ENCODE measurements at places on chromosomes 7 and 10.

DNA sequence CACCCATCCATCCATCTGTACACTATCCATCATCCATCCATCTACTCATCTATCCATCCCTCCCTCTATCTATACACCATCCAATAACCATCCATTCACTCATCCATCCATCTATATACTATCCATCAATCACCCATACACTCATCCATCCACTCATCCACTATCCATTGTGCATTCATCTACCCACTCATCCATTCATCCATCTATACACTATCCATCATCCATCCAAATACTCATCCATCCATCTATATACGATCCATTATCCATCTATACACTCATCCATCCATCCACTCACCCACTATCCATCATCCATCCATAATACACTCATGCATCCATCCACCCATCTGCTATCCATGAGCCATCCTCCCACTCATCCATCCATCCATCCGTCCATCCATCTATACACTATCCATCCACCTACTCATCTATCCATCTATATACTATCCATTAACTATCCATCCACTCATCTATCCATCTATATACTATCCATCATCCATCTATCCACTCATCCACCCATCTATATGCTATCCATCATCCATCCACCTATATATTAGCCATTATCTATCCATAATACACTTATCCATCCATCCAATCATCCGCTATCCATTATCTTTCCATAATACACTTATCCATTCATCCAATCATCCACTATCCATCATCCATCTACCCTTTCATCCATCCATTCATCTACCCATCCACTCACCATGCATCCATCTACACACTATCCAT, 485.3 kb downstream of the DNAJB6 start:
- no peak for DNase-seq

- DNase-seq: no peak
These were observed 111.9 kb upstream of the RPA3 start for GRCh38 chr7:7830122-7830878.

DNA sequence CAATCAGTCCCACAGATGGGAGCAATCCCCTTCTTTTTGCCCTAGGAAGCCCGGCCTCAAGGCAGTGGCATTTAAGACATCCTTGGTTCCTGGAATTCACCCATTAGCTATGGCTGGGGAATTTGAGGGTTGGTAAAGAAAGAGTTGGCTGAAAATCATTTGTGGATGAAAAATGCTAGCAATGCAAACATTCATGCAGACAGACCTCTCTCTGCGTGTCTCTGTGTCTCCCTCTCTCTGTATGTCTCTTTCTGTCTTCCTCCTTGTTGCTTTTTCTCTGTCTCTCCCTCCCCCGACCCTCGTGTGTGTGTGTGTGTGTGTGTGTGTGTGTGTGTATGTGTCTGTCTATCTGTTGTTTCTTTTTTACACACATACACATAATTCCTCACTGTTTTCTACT, 19.4 kb downstream of the LDB3 start:
- DNase-seq: no peak

DNA sequence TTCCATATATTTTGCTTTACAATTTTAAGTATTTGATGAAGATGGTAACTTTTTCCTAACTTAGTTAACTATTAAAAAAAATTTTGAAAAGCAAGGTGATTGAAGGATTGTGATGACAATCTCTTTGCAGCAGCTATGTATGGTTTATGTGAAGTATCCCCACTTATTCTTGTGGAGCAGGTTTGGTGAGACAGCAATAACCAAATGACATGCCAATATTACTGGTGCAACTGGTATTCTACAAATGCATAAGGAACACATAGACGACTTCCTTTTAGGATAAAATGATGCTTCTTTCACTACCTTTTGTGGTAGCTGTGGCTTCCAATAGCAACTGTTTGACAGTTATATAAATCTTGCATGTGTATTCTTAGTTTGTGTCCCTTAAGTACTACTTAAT, 465.3 kb downstream of the PLXDC2 start:
- DNase-seq: no peak

- DNase-seq: no peak
These were observed 527 bp downstream of the HOXA1 start for GRCh38 chr7:27095050-27095896.

DNA sequence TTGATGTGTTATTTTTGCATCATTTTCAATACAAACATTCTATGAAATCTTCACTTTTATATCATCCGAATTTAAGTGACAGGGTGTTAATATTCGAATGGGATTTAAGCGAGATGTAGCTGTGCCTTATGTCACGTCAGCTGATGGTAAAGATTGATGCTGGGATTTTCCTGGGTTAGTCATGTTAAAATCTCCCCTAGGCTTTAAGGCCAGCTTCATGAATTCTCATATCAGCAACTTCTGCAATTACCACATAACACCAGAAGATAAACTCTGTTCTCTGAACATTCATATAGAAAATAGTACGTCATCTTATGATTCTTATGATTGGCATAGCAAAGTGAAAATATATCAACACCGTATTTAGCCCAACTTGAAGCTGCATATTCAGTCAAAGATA, 669.2 kb downstream of the PCDH15 start:
- no peak for DNase-seq

GRCh38 chr10:1148855-1149605, 92.8 kb downstream of the WDR37 start:
- peak; percentile 13 for DNase-seq

- DNase-seq: no peak
These were observed 28.3 kb downstream of the LRRC20 start for GRCh38 chr10:70354100-70354499.

- DNase-seq: no peak
These were observed 315.3 kb upstream of the AUTS2 start for GRCh38 chr7:69282946-69283345.

DNA sequence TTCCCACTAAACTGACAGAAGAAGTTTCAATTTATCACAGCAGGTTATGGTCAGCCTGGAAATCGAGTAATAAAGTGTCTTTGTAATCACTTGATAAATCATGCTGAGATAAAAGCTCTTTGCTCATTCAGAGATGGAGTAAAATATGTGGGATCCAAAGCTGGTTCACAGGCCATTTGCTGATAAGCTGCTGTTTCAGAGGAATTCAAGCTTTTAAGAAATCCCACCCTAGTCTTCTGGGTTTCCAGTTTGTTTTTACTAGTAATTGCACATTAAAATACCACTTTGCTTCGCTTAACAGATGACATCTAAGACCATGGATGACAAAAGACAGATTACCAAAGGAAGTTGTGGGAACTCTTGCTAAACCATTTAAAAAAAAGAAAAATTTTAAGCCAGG, 37.4 kb upstream of the CDK6 start:
- DNase-seq: no peak

- DNase-seq: no peak
These were observed 30.9 kb downstream of the SCIN start for GRCh38 chr7:12601302-12601869.

DNA sequence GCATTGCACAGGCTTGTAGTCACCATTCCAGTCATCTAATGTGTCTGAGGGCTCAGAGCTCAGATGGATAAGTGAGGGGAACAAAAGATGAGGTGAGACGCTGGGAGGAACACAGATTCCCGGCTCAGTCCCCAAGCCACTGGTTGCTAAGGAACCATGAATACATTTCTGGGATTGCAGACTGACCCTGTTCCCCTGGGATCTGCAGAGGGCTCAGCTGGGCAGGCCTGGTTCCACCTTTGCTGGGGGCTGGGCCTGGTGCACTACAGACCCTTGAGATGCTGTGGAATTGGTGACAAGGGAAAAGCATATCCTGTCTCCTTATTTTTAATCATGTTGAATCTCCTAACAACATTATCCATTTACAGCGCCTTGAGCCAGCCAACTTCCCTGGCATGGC, 19.2 kb downstream of the ELFN1 start:
- DNase-seq: no peak

GRCh38 chr7:110677405-110677804, 413.5 kb upstream of the LRRN3 start:
- no peak for DNase-seq

DNA sequence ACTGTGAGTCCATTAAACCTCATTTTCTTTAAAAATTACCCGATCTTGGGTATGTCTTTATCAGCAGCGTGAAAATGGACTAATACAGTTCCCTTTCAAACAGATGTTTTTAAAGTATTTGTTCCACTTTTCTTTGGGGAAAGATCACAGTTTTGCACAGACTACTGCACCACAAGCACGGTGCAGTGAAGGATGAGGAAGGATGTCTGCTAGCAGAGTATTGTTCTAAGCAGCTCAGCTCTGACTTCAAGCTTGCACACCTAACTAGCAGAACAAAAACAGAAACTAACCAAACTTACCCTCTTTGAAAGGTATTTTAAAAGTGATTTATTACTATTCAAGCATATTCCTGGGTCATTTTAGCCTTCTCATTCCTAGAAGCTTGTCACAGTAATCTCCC, 20.0 kb downstream of the THNSL1 start:
- no peak for DNase-seq

GRCh38 chr7:128030654-128031611, at the start of gene LRRC4:
Gene LRRC4 (minus strand): TSS chr7:128031437. CDS start chr7:128030640, 797 bp downstream.
- DNase-seq: peak; percentile 61

- DNase-seq: no peak
These were observed 58.9 kb upstream of the C10orf90 start for GRCh38 chr10:126729314-126729870.

DNA sequence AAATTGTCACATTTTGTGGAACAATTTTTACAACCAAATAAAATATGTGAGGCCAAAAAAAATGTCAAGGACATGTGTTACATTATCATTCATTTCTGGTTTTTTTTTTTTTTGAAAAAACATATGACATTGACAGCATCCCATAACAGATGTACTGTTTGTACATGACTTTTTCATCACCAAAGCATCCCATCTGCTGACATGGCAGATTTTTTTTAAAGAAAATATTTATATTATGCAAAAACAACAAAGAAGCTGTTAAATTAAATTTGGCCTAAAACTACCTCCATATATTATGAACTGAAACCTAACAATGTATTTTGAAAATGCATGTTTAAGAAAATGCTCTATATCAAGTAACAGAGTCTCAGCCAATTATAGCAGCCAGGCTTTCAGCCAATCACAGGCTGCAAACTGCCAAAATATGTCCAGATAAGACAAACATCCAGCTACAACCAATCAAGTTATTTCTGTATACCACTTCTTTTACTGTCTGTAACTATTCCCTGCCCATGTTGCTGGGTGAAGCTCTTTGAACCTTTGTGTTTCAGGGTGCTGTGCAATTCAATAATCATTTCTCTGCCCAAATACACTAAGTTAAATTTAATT, 1111.8 kb downstream of the GRM8 start:
- DNase-seq: no peak

All from right forelimb (tissue), 1 donor.